Neural progenitor cell (in vitro differentiated cells): ENCODE measurements at places on chromosomes 3 and 15. TPM values are rescaled to one million over a fixed set of nuclear protein-coding genes. Genes with fewer than 3 reads are reported as not detected.

- DNase-seq: no peak
- H3K4me3 ChIP-seq: no peak overlapping the region
- H3K27ac ChIP-seq: no peak overlapping the region
- H3K27me3 ChIP-seq: no peaks in the 10 kb centered on the region
Observed at GRCh38 chr3:68242606-68243005, 588.2 kb upstream of the SUCLG2 start.

GRCh38 chr3:13869761-13870343 lies 10.0 kb downstream of the WNT7A start:
- no peak overlapping the region for H3K27ac ChIP-seq
- DNase-seq: no peak
- peaks cover 5% of the 10 kb centered on the region for H3K4me1 ChIP-seq
- H3K4me3 ChIP-seq: no peak overlapping the region
- peaks cover 80% of the 10 kb centered on the region for H3K27me3 ChIP-seq
- H3K36me3 ChIP-seq: no peaks in the 10 kb centered on the region

GRCh38 chr15:89226359-89227221 lies 5.2 kb upstream of the RLBP1 start:
- no peak overlapping the region for H3K27ac ChIP-seq
- no peaks in the 10 kb centered on the region for H3K36me3 ChIP-seq
- no peak overlapping the region for H3K4me3 ChIP-seq
- no peaks in the 10 kb centered on the region for H3K27me3 ChIP-seq
- no peak for DNase-seq

DNA sequence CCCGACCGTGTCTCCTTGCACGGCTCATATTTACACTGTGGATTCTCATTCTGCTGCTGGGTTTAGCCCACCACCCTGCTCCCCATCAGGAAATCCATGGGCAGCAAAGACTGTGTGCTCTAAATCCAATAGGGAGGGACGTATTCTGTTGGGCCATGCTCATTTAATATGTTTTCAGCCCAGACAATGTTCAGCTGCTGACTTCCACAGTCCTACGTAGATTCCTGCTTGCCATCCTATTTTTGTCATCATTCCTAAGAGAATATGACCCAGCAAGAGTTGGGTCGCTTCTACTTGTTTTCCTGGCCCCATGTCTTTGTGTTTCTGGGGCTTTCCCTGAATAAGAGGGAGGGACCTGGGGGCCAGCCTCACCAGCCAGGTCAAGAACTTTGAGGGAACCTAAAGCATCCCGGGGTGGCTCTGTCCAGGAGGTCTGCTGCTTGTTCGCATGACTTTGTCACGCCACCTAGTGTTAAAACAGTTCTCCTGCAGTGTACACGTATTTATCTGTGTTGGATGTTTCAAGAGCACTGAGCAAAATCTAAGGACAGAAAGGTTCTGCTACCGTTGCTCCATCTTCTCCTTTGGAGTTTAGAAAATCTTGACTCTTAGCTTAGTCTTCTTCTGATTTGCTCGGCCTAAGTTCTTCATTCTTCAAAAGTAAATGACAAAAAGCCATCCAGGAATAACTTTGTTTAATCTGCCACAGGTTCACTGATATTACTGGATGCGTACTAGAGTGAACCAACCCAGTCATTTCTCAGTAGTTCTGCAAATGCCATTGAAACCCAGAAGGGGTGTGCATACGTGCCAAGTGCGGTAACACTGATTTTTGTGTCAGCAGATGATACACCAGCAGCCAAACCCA lies 79.8 kb upstream of the NR2E3 start:
- DNase-seq: peak; percentile 62
- H3K36me3 ChIP-seq: no peaks in the 10 kb centered on the region
- peaks cover 8% of the 10 kb centered on the region for H3K4me1 ChIP-seq
- H3K27me3 ChIP-seq: no peaks in the 10 kb centered on the region
- no peak overlapping the region for H3K27ac ChIP-seq

DNA sequence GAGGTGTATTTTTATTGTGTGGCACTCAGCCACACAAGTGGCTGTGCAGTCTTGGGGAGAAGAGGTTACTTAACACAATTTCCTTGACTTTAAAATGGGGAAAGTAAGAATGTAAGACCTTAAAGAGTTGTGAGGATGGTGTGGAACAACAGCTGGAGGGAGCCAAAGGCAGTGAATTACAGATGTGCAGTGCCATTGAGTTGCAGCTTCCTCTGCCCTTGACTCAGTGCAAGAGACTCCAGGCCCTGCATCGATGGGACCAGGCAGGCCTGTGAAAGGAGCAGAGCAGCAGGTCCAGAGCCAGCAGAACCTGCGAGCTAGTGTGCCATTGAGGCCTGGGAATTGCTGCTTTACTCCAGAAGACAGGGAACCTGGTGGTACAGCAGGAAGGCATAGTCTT lies 27.2 kb downstream of the EEFSEC start:
- peaks cover 15% of the 10 kb centered on the region for H3K4me1 ChIP-seq
- H3K27me3 ChIP-seq: no peaks in the 10 kb centered on the region
- H3K27ac ChIP-seq: no peak overlapping the region
- no peak for DNase-seq

DNA sequence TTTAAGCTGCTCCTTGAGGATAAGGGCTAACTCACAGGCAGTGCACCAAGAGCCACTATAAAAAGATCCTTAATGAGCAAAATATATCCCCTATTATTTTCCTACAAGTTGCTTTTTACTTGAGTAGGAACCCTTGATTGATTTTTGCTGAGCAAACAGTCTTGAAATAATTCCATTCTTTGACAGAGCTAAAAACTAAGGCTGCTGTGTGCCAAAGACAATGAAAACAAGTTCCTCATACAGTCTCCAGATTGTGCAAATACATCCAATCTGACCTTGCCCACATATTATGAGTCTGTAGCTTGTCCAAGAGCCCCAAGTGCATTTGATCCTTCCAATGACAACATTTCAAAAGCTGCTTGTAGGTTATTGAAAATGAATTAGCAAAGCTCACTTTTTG lies 15.0 kb downstream of the PRKAR2A start:
- no peak overlapping the region for H3K27ac ChIP-seq
- no peak overlapping the region for H3K4me3 ChIP-seq
- no peaks in the 10 kb centered on the region for H3K4me1 ChIP-seq
- no peaks in the 10 kb centered on the region for H3K36me3 ChIP-seq
- DNase-seq: no peak

The IGF2BP2 gene
- total RNA-seq: 147 and 152 TPM in 2 replicates

The HRG gene
- not detected in 2 replicates for total RNA-seq

The GCSAM gene
- not detected in 2 replicates for total RNA-seq
